ENCODE measurements at places on chromosomes 4 and X.

DNA sequence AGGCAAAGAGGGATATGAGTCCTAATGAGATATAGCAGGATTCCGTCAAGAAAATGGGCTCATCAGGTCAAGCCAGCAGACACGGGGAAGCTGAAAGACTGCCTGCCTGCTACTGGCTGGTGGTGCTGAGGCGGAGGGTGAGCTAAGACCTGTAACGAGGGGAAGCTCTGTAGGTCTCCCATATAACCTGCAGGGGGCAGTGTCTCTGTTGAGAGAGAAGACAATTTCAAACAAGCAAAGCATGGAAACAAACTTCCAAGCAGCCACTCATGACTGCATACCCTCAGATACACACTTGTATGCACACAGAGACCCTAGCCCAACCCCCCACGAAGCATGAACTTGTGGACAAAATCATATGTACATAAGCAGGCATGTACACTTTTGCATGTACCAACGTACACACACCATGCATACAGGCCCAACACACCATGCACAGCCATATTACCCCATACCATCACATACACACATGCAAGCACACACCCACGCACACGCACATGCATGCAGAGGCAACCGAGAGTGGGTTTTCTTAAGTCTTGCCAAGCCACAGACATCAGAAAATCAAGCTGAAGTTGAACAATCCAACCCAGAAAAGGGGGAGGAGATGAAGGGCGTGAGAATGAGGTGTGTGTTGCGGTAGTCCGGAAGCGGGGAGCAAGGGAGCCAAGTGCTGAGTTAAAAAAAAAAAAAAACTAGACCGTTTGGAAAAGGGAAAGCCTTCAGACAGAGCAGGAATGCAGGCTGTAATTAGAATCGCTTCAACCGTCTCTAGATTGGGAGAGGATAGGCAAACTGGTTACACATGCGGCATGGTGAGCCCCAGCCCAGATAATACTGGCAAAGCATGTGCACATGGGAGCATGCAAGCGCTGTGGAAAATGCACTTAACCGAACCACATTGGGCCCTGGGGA lies 71.0 kb downstream of the PJA1 start:
- DNase-seq: peak; percentile 56

DNA sequence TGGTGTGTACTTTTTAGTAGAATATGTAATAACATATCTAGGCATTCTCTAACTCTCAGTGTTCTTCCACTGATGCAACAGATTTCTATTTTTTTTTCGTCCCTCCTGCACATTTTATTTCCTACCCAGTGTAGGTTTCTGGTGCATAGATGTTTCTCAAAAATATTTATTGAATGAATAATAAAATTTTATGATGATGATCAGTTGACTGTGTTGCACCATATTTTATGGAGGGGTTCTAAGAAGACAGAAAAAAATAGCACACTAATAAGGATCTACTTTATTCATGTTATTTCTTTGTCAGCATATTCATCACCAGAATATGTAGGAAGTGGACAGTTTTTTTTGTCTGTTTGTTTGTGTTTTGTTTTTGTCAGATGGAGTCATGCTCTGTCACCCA lies 2529.3 kb downstream of the ARAP2 start:
- DNase-seq: no peak

- DNase-seq: no peak
Observed at GRCh38 chrX:44422631-44423030, 79.2 kb upstream of the EFHC2 start.

- DNase-seq: no peak
Observed at GRCh38 chr4:33073811-33074210, 2353.6 kb downstream of the PCDH7 start.

DNA sequence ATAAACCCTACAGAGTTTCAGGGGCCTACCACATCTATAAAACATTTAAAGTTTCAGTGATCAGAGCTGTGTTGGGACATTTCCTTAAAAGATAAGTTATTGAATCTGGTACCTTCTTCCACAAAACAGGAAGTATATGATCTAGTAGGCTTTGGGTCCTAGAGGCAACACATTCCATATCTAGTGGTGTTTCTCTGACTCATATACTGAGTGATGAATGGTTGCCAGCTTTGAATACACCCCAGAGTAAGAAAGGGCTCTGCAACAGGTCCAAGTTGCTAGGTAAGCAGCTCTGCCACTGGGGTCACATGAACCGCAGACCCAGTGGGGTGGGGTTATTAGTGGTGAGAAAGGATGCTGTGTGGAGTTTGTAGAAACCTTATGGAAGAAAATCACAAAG lies 32.4 kb upstream of the BLTP1 start:
- no peak for DNase-seq

DNA sequence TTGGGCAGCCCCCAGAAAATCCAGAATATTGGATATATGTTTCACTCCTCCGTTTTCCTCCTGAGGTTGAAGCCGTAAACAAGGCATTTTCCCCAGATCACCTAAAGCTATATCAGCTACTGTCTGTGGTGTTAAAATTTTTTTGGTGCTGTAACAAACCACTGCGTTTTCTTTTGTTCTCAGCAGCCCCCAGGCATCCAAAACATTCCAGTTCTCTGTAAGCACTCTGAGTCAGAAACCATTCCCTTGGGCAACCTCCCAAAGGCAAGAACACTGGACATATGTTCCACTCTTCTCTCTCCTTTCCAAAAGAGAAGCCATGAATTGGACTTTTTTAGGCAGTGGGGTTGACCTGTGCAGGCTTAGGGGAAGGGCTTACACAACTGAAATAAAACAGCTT lies 310.9 kb downstream of the MID1IP1 start:
- no peak for DNase-seq

DNA sequence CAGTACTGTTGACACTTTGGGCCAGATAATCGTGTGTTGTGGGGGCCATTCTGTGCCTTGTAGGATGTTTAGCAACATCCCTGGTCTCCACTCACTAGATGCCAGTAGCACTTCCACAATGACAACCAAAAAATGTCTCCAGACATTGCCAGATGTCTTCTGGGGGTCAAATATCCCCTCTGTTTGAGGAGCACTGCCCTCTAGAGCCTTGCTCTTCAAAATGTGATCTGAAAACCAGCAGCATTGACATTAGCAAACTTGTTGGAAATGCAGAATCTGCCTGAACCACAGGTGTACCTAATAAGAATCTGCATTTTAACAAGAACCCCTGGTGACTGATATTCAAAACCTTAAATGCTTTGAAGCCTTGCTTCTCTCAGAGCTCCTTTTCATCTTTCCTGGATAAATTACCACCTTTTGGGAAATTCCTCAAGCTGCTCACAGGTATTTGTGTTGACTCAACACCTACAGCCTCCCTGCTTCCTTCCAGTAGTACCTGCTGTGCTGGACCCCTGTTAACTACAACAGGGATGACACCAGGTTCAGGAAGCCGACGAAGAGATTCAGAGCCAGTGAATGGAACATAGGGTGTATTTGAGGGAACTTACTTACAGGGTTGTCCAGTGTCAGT lies 459.0 kb upstream of the NR3C2 start:
- no peak for DNase-seq

DNA sequence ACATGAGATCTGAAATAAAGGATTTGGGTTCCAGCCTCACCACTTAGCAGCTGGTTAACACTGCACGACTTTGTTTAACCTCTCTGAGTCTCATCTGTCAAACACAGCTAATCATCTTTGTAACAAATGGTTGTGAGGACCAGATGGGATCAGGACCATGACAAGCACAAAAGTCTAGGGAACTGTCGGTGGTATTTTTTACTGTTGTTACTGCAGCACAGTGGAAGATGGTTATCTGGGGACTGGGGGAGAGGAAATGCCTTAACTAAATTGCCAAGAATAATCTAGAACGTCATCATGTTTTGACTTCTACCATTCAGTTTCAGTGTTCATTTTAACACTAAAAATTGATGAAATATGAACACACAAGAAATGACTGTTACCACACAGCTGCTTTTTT lies 99.5 kb downstream of the ADGRA3 start:
- peak; percentile 47 for DNase-seq

- DNase-seq: no peak
Observed at GRCh38 chr4:93835929-93836328, 7.4 kb downstream of the ATOH1 start.

- no peak for DNase-seq
Observed at GRCh38 chr4:48704091-48704802, 75.8 kb downstream of the FRYL start.

GRCh38 chrX:45274576-45274975 lies 73.9 kb upstream of the DIPK2B start:
- DNase-seq: no peak

DNA sequence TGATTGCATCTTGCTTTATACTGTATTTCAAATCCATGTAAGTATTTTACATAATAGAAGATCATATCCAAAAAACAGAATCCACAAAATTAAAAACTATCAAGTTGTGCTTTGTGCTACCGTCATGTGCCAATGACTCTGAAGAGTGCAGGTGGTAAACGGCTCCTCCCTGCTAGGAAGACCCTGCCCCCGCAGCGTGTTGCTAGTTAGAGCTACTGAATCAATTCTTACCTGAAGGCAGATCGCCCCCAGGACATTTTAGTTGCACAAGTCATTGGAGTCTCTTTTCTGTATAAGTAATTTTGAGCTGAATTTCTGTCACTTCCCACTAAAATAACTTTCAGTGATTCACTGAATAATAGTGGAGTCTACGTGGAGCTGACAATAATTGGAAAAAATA lies 599.5 kb upstream of the ZFP42 start:
- DNase-seq: no peak

Data from hematopoietic multipotent progenitor cell treated with erythropoietin and hydrocortisone succinate and interleukin-3 and kit ligand, for 8 days (in vitro differentiated cells).